ENCODE measurements at places on chromosomes 7 and 10.

DNA sequence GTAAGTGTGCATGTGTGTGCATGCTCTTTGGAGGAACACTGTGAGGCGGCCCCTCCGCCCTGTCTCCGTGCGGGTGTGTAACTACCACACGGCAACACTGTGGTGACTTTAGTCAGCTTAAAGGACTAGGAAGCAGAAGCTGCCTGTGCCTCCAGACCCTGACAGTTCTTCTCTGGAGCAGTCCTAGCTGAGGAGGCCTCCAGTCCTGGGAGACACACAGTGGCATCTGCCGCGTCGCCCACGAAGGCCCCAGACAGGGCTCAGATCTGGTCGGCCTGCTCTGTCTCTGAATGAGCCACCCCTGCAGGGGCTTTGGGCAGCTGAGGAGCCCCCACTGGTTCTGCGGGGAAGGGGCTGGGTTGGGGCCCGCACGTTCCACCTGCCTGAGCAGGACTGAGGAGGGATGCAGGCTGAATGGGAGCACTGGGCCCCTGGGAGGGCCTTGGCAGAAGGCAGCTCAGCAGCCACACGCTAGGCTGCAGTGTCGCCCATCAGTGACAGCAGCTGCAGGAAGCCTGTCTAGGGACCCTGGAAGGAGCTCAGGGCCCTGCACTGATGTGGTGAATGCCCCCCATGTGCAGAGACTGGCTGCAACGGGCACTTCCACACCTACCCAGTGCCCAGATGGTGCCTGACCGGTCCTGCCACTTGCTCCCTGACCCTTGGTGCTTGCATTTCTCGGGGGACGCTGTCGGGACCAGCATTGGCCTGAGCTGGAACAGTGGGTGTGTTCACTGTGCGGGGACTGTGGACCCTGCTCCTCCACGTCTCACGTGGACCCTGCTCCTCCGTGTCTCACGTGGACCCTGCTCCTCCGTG is 27.3 kb upstream of the KNDC1 start:
- DNase-seq, result no peak

DNA sequence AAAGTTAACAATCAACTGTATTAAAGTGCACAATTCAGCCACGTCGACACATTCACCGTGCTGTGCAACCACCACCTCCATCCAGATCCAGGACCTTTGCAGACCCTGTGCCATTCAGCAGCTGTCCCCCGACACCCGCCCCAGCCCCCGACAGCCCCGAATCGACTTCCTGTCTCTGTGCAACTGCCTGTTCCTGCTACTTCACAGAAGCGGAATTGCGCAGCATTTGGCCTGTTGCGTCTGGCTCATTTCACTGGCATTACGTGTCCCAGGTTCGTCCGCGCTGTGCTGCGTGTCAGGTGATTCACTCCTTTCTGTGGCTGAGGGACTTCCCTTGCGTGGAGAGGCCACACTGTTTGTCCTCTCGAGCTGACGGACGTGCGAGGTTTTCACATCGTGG is 33.2 kb upstream of the DNAAF5 start:
- DNase-seq, result no peak

DNA sequence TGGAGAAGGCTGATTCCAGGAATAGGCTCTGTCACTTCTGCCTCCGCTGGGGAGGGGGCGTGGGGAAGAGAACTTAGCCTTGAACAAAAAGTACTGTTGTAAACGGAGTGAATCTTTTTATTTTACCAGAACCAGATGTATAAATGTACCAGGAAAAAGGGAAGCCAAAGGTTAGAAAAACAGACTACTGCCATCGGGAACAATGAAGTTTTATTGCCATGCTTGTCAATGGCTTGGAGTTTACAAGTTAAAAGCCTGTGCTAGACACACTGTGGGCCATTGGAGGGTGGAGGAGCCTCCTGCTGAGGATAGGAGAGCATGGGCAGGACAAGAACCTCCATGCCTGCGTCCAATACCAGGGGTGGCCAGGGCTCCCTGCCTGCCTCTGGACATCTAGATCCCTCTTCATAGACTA is 161.7 kb upstream of the LYZL2 start:
- DNase-seq, result no peak

GRCh38 chr7:15489861-15490260 is 72.0 kb downstream of the AGMO start:
- DNase-seq, result no peak

GRCh38 chr7:3520206-3520605 is 219.2 kb downstream of the SDK1 start:
- DNase-seq, result no peak

DNA sequence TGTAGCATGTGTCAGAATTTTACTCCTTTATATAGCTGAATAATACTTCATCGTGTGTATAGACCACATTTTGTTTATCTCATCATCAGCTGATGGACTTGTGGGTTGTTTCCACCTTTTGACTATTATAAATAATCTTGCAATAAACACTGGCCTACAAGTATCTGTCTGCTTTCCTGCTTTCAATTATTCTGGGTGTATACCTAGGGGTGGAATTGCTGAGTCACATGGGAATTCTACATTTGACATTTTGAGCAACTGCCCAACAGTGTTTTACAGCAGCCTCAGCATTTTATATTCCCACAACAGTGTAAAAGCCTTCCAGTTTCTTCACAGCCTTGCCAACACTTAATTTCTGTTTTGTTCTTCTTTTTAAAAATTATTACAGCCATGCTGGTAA is 200.3 kb upstream of the PRSS1 start:
- no peak for DNase-seq

DNA sequence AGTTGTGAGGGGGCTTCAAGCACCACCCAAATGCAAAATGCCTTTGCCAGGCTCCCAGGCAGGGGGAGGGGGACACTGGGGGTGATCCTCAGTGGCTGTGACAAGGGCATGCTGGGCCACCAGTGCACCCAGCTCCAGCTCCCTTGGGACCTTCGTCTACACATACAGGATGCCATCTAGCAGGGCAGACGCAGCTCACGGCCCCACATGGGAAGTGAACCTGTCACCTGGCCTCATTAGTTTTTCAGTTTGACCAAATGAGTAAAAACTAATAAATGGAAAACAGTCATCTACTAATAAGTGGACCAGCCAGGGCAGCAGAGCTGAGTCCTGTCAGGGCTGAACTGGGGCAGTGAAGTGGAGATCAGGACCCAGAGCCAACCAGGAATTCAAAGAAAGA is 50.2 kb downstream of the TLL2 start:
- no peak for DNase-seq

GRCh38 chr7:99000196-99000903 is 122.0 kb downstream of the TRRAP start:
- no peak for DNase-seq

DNA sequence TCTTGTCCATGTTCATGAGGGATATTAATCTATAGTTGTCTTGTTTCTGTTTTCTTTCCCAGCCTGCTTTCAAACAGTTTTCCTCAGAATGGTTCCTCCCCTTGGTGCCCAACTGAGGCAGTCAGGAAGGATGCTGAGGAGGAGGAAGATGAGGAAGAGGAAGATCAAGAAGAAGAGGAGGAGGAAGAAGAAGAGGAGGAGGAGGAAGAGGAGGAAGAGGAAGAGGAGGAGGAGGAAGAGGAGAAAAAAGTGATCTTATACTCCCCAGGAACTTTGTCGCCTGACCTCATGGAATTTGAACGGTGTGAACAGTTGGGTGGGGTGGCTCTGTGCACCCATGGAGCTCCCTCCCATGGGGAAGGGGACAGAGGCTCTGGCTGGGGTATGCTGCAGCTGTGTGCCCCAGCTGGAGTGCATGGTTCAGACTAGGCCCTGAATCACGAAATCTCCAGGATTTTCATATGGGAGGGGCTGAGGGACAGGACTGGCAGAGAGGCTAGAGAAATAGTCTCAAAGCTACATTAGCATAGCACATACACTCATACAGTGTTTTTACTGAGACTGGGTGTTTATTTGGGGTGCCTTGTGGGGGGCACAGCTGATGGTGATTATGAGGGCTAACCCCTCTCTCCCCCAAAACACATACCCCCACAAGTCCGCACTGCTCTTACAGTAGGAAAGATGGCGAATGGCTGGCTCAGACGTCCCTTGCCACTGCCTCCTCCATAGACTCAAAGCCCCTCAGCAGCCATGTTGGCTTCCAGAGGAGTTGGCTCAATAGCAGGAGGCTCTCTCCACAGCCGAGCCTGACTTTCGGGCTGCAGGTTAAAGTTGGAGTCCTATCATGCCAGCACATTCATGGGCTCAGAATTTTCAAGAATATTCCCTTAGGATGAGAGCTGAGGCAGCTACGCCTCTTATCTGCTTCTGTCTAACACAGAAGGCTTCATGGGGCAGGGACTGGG is 11.9 kb downstream of the STRA8 start:
- no peak for DNase-seq

- no peak for DNase-seq
Measured at GRCh38 chr7:90595342-90595800, 750 bp upstream of the CDK14 start.

DNA sequence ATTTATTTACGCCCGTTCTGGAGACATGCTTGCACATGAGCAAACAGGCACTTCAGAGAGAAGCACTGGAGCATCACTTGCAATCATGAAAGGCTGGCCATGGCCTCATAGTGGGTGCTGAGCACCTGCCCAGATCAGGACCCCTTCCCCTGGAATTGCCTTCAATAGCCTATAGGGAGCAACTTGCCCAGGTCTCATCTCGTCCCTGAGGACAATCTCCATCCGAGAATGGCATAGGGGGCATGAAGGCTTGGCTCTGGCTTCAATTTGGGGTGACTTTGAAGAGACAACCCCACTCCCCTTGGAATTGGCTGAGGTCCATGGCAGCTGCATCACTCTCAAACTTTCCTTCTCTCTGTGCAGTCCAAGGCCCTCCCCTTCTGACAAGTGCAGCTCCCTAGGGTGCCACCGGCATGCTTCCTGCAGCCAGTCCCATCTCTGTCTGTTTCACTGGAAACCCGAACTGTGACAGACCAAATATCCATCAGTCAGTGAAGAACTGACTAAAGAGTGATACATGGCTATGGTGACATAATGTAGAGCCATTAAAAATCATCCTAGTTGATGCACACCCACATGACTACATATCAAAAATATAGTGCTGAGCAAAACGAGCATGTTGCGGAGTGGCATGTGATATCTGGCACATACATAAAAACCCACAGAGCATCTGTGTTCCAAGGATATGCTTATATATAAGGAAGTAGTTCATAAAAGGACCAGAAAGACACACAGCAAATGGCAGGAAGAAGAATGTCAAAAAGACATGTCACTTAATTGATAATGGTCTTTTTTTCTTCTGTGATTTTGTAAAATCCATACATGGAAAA is 12.4 kb downstream of the GDF2 start:
- DNase-seq, result no peak

DNA sequence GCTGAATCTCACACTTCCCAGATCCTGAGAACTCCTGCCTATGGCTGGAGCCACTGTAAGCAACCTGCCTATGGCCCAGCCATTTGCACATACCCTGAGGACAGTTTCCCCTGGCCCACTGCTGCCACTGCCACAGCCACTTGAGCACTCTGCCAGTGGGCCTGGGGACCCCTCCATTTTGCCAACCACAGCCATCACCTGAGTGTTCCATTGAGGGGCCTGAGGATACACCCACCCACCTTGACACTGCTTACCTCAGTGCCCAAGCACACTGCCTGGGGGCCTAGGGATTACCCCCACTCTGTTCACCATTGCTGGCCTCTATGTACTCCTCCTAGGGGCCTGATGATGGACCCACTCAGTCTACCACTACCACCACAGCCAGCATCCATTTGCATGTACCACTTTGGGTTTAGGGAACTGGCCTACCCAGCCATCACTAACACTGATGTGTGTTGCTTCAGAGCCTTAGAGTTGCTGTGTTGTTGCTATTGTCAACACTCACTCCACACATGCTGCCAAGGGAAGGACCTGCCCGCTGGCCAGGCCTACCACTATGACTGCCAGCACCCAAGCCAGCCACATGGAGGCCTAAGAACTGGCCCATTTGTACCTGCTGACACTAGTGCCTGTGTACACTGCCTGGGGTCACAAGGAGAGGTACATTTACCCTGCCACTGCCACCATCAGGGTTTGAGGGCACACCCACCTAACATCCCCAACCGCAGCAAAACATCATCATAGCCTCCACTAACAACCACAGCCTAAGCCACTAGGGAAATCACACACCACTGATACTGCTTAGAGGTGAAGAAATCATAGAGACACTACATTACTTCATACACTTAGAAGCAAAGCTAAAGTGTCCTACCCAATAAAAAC is 45.9 kb upstream of the ANTXRL start:
- no peak for DNase-seq

GRCh38 chr10:110857265-110858171 is 14.2 kb upstream of the PDCD4 start:
- no peak for DNase-seq

- DNase-seq, result no peak
Measured at GRCh38 chr7:133863362-133864061, 263.6 kb upstream of the LRGUK start.

- DNase-seq, result no peak
Measured at GRCh38 chr10:47077941-47078340, 166.7 kb downstream of the PTPN20 start.

DNA sequence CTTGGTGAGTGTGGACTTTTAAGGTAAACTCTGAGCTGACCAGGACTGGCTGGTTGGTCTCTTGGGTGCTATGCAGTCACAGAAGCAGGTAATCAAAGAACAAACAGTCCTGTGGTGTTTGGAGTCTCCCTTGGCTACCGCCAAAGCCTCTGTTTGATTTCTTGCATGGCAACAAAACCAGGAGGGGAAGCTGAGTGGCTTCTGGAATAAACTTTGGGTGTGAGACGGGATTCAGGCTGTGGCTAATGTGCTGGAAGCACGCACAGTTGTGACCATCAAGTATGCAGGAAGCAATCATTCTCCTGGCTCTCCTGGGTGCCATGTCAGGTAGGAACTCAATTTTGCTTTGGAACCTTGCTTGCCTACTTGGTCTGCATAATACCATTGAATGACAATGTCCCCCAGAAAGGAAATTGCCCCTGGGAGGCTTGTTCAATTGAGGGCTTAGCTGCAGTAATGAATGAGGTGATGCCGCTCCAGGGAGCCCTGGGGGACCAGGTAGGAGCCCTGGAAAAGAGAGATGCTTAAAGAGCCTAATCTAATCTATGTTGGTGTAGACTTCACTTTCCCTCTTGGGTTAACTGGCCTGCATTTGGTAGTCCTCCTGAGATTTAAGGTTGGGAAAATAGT is at the start of gene CDHR3:
Gene CDHR3 (plus strand): TSS at position 227 of the 630 bp plus-strand sequence. CDS start 55 bp downstream, at position 282.
- DNase-seq, result no peak

DNA sequence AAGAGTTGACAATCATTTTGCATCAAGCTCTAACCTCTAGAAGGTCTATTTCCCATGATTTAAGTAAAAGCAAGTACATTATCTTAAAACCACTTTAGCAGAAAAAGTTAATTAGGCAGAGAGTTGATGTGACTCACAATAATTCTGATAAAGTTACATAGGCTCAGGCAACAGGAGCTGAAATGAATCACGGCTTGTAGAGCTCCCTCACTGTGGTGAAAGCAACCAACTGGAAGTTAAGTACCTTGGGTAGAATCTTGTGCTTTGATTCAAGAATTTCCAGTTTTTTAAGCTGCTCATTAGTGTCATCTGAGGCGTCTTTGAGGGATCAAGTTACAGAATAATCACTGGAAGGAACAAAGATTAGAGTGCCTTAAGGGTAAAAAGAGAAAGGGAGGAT is 68.9 kb upstream of the NFE2L3 start:
- no peak for DNase-seq

DNA sequence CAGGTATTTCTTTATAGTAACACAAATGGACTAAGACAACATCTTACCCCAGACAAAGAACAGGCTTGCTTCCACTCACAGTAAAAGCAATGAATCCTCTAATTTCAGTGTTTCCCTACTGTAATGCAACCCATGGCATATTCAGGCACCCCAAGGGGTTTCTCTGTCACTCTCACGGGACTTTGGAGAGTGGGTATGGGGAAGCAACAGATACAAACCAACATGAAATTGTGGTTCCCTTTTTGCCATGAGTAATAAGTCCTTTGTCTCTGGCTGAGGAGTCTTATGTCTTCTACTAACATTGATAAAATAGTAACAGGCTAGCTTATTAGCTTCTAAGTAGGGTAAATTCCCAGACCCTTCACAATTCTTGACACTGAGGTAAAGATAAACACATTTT is 51.4 kb upstream of the AOAH start:
- no peak for DNase-seq
